Activated CD4-positive, alpha-beta T cell treated with anti-CD3 and anti-CD28 coated beads, Interleukin-2, amount 50 U/mL, for 48 hours (primary cell): ENCODE measurements at places on chromosomes 1 and 21.

DNA sequence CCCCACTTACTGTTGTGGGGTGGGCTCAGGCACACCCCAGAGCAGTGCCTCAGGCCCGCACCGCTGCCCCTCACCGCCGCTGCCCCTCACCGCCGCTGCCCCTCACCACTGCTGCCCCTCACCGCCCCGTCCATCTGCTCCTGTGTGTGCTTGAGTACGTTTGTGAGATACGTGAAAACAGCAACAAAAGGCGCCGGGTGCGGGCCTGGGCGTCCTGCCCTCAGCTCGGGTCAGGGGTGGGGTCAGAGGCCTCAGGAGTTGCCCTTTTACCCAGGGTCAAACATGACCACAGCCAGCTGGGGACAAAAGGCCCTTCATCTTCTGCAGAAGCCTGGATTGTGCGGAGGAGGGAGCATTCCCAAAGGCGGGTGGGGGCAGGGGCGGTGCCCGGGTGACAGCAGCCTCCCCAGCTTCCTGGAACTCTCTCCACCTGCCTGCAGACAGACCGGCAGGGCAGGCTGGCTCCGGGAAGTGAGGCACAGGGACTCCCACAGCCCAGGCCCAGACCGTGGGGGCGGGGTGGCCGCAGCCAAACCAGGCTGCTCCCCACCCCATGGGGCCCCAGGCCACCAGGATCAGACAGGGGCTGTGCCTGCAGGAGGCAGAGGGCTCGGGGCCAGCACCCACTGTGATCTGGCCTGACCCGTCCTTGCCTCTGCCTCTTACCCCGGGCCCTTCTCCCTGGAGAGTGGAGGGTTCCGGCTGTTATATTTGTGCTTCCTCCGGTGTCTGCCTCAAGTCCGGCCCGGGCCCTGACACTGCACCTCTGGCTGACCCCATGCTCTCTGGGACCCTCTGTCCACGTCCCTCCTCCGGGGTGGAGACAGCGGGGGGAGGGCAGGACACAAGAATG, 2.3 kb upstream of the VWA1 start:
- DNase-seq = no peak

GRCh38 chr1:111864862-111865261, 109.2 kb downstream of the DDX20 start:
- DNase-seq = no peak

GRCh38 chr1:47709872-47710231, 272.0 kb downstream of the FOXD2 start:
- DNase-seq = no peak

- no peak for DNase-seq
Measured at GRCh38 chr1:60825593-60825992, 256.8 kb upstream of the NFIA start.

DNA sequence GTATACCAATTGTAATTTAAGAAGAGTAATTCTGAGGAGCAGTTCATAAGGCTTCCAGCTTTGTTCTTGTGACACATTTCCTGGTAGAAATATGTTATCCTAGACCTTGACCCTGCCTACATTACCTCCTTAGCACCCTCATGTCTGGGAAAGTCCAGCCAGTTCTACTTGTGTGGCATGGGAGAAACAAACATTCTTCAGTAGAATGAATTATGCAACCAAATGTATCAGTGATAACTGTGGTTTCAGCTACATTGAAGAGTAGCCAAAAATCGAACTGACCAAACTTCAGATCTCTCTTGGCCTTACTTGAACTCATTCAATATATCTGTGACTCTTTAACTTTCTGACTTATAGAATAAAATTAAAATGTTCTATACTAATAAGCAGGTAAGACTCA, 308.1 kb upstream of the LYPLAL1 start:
- no peak for DNase-seq
